Prostate gland (tissue), 2 donors: ENCODE measurements at places on chromosomes 12 and 14.

DNA sequence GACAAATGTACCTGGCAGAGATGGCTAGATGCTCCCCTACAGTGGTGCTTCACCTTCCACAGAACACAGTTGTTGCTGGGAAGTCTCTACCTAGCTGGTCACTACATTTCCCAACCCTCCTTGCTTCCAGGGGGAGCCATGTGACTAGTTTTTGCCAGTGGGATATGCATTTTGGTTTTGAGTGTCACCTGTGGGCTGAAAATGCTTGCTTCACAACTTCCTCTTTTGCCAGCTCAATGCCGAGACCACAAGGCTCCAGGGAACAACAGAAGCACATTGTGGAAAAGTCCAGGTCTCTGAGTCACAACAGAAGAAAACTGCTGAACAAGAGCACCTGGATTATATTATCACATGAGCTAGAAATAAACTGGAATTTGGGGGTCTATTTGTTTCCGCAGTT, 48.5 kb upstream of the ARHGAP5 start:
- H3K4me1 ChIP-seq, result no peaks in the 10 kb centered on the region
- H3K27ac ChIP-seq, result no peak overlapping the region
- H3K36me3 ChIP-seq, result no peaks in the 10 kb centered on the region
- H3K27me3 ChIP-seq, result no peaks in the 10 kb centered on the region
- no peak overlapping the region for H3K4me3 ChIP-seq
- no peak for DNase-seq

DNA sequence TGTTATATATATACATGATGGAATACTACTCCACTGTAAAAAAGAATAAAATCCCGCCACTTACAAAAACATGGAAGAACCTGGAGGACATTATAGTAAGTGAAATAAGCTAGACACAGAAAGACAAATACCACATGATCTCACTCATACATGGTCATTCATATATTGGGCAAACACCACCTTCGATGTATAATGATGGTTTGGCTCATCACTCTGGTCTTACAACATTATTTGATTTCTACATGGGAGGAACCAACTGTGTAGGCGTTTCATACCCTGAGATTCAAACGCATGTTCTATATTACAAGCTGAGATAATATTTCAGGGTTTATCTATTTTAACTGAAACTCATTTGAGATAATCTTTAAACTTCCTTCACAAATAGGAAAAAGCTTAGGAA, 48.3 kb downstream of the ABCD2 start:
- H3K27me3 ChIP-seq, result no peaks in the 10 kb centered on the region
- no peak overlapping the region for H3K4me3 ChIP-seq
- no peak overlapping the region for H3K27ac ChIP-seq
- DNase-seq, result no peak
- no peaks in the 10 kb centered on the region for H3K4me1 ChIP-seq

DNA sequence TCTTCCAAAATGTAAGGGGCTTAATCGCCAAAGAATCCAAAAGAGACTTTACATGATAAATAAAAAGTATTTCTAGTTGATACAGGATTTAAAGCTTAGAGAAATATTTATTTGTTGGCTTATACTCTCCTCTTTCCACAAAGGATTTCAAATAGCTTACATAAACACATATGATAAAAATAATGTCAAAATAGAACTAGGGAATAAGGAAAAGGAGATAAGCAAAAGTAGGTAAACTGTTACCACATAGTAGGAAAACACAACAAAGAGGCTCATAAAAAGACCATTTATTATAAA, 387.0 kb downstream of the EGLN3 start:
- no peak overlapping the region for H3K4me3 ChIP-seq
- H3K27ac ChIP-seq, result no peak overlapping the region
- no peak for DNase-seq
- H3K27me3 ChIP-seq, result no peaks in the 10 kb centered on the region

DNA sequence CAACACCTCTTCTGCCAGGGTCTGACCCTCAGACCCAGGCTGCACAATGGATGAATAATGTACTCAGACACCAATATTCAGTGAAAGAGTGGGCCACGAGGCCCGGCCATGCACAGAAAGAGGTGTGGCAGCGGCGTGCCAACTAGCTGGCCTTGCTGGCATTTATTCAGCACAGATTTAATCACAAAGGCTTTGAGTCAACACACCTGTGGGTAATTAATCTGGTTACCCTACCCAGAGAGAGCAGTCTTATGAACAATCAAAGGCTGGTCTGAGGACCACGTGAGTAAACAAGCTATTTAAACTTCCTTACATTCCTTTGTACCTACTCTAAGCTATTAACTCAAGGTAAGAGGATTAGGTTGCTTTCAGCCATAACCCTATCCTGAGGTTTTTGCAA, 324.8 kb downstream of the C12orf50 start:
- H3K4me3 ChIP-seq, result no peak overlapping the region
- H3K4me1 ChIP-seq, result no peaks in the 10 kb centered on the region
- no peak for DNase-seq
- H3K36me3 ChIP-seq, result no peaks in the 10 kb centered on the region

DNA sequence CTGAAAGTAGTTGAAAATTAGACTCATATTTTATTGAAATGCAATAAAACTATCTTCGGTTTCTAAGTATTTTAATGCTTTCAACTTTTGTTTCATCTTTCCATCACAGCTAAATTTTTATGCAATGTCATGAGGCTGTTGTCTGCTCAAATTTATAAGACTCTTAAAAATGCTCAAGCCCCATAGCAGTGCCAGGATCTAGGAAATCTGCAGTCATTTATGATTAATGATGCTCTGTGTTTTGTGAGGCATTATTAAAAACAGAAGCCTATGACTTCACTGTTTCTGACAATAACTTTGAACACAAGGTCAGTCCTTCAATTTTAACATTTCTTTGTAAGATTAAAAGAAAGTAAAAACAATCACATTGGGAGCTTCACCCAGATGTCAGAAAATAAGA, 112.5 kb downstream of the ALX1 start:
- no peaks in the 10 kb centered on the region for H3K27me3 ChIP-seq
- H3K27ac ChIP-seq, result no peak overlapping the region
- no peak for DNase-seq
- H3K4me3 ChIP-seq, result no peak overlapping the region
